Peyer's patch (tissue), 4 donors: ENCODE measurements at places on chromosomes 11 and 22. TPM values are rescaled to one million over a fixed set of nuclear protein-coding genes. Genes with fewer than 3 reads are reported as not detected.

DNA sequence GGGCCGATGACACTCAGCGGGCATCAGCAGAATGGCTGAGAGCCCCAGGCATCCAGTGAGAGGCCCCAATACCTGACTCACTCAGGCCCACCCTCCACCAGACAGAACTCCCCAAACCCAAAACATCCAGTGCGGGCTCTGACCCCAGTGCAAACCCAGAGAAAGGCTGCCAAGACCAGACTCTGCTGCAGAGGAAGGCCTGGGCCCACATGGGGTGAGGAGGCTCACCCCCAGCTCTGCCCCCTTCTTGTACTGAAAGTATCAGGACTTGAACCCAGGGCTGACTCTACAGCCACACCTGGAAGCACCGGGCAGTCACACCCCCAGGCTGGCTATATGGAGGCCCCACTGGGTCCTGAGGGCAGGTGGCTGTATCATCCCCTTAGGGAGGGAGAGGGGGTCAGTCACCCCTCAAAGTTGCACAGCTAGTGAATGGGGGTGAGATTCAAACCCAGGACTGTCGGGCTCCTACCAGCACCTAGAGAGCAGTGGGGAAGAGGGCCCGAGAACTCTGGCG lies 49.3 kb downstream of the IGLL1 start:
- DNase-seq = no peak

DNA sequence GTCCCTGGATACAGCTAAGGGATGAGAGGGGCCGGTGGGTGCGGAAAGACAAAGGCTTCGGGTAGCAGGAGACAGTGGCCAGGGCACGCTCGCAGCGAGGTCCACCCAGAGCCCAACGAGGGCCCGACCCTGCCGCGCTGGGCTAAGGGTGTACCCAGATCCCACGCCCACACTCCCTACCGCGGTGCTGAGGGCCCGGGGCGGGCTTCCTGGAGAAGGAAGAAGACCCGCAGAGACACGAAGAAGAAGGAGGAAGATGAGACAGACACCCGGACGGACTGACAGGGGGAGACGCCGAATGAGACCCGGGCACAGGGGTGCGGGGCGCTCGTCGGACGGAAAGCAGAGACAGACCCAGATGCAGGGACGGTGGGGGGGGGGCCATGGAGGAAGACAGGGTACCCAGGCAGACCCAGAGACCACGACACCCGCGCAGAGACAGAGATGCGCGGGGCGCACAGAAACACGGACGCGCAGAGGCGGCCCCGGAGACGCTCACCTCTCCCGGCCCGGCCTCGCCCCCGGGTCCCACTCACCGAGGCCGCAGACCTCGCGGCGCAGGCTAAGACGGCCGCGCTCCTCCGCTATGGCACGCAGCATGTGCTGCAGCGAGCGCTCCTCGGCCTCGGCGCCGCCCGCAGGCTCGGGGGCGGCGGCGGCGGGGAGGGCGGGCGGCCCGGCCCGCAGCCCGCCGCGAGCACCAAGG lies 437 bp downstream of the KIAA0930 start:
- peak; percentile 41 for DNase-seq

The SMTNL1 gene
- total RNA-seq = not detected

- DNase-seq = no peak
Measured at GRCh38 chr11:27545946-27546345, 39.4 kb upstream of the LIN7C start.

DNA sequence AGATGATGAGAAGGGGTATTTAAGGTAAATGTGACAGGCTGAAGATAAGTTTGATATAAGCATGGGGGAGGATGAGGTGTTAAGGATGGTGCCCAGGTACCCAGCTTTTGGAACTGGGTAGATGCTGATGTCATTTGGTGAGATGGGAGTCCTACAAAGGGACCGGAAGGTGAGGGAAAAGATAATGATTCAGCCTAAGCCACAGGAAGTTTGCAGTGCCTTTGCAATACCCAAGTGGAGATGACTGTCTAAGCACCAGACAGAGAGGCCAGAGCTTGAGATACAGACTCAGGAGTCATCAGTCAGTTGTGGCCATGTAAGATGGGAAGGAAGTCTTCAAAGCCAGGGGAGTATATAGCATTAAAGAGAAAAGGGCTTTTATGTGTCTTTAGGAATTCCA lies 30.0 kb upstream of the SMCO4 start:
- DNase-seq = no peak

The ARHGAP8 gene
- total RNA-seq = 19.2 TPM

GRCh38 chr11:126293726-126294125 lies 10.1 kb upstream of the DCPS start:
- DNase-seq = no peak

- no peak for DNase-seq
Measured at GRCh38 chr11:40037005-40037404, 1422.4 kb downstream of the LRRC4C start.

The TSPAN32 gene
- total RNA-seq = not detected

The SUSD2 gene
- total RNA-seq = 10.7 TPM

GRCh38 chr11:79052544-79052943 lies 388.3 kb downstream of the TENM4 start:
- DNase-seq = no peak

GRCh38 chr11:44007481-44008087 lies 40.2 kb upstream of the ACCSL start:
- DNase-seq = peak; percentile 19

DNA sequence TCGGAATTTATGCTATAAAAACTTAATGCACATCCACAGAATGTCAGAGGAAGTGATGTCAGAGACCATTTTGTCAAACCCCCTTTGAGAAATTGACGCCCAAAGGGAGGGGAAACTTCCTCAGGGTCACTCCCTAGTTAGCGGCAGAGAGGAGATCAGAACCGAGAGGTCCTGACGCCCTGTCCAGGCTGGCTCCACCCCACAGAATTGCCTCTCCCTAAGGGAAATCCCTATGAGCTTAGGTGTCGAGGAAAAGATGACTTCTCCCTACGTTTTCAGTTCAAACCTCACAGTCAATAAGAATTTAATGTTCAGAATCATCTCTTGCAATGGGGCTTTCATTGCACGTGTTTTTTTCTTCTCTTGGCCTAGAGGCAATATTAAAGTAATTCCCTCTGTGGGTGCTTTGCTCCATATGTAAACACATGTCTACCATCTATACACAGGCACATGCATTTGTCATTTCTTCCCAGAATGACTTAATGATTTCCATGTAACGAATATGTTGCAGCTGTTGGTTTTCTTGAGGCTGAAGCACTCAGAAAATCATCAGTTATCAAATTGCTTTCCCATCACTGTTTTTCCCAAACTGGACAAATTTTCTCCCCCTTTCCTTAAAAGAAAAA lies 148.7 kb upstream of the TIMP3 start:
- no peak for DNase-seq

GRCh38 chr22:38981005-38981991 lies 849 bp upstream of the APOBEC3B start:
- peak; percentile 62 for DNase-seq

The CDC45 gene
- total RNA-seq = 28.9 TPM

The CCDC15 gene
- 7.4 TPM for total RNA-seq

The KRTAP5-9 gene
- total RNA-seq = 1.3 TPM

DNA sequence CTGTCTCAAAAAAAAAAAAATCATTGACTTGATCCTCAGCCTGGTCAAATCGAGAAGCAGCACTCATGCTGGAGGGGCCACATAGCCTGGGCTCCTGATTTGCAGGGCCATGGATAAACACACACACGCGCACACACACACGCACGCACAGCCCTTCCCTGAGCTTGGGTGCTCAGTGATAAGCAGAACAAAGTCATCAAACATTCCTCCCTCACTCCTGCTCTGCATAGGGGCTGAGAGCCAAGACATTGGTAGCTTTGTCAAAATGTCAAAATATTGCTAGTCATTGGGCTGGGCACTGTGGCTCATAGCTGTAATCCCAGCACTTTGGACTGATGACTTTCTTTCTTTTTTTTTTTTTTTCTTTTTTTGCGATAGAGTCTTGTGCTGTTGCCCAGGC lies 34.0 kb upstream of the A4GALT start:
- no peak for DNase-seq

The OR52N4 gene
- total RNA-seq = not detected

- DNase-seq = no peak
Measured at GRCh38 chr11:2780850-2781407, 81.1 kb upstream of the KCNQ1OT1 start.

DNA sequence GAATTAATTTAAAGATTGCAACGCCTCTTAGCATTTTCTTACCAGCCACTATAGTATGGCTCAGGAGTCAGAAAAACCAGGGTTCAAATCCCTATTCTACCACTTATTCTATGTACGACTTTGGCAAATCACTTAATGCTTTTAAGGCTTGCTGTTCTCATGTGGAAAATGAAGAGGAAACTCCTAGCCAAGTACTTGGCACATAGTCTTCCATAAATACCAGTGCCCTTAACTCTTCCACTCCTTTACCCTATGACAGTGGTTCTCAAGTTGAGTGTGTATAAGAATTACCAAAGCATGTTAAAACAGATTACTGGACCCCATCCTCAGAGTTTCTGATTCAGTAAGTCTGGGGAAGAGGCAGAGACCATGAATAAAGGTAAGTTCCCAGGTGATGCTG lies 107.6 kb downstream of the RBFOX2 start:
- DNase-seq = no peak

The CHRDL2 gene
- total RNA-seq = not detected

The SLC22A12 gene
- not detected for total RNA-seq

- no peak for DNase-seq
Measured at GRCh38 chr11:96027021-96027420, 103.1 kb upstream of the MTMR2 start.

The CHRNA10 gene
- total RNA-seq = 2.0 TPM

The MAPK12 gene
- 1.2 TPM for total RNA-seq
